ENCODE measurements at places on chromosomes 6 and 20.

DNA sequence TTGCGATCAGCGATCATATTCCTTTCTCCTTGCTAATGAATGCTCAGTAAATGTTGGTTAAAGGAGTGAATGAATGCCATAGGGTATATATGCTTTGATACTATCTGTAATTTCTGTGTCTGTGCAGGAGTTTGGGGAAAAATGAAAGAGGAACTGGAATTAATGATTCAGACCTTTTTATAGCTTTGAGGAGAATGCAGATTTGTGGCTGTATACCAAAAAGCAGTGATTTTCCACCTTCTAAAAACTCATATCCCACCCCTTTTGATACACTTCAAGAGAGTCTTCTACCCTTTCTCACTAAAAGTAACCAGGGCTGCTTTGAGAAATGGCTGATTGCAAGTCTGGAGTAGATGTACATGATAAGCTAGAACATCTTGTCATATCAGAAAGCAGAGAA, 26.6 kb upstream of the SUMO4 start:
- no peak for DNase-seq

DNA sequence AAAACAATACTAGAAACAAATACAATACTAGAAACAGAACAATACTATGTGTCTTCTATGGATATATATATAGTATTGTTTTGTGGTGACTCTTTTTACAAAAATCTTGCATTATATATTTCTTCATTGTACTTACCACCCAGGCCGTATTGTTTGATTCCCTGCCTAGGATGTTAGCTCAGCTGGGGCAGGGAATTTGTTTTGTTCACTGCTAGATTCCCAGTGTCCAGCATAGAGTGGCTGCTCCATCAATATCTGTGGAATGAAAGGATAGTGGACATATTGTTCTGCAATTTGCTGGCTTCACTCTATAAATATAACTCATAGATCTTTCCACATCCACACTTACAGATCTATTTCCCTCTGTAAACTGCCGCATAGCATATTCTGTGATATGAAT, 21.5 kb upstream of the PREX1 start:
- DNase-seq = no peak

- DNase-seq = no peak
These were observed 10.8 kb upstream of the ADA start for GRCh38 chr20:44662261-44662660.

GRCh38 chr20:29742699-29743100, 1514.8 kb upstream of the DEFB115 start:
- DNase-seq = no peak

Data from NCI-H524 treated with DMSO at 0.1 percent for 48 hours (cell line).